ENCODE measurements at places on chromosomes 1 and 21.

DNA sequence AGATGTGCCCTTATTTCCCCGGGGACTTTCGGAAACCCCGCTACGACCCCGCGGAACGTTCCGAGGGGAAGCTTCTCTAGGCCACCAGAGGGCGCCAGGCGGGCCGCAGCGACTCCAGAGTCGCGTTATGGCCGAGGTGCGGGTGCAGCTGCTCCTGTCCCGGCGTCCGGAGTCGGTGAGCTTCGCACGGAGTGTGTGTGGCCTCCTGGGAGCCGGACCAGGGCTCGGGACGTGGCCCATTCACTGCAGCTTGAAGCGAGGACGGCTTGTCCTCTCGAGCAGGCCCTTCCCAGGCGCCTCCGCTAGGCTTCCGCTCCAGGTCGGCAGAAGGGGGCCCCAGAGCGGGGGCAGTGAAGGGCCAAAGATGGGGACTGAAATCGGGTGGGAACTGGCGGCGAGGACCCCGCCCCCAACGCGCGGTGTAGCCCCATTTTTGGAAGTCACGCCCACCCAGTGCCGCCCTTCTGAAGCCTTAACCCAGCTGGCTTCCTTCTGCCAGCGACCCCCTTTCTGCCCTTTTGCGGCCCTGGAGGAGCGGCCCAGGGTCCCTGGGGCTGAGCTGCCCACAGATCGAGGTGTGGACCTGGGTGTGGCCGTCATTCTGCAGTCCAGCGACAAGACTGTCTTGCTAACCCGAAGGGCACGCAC, at the start of gene NUDT17:
Gene NUDT17 (plus strand): TSS at position 117 of the 648 bp plus-strand sequence. CDS start 11 bp downstream, at position 128.
- peak; percentile 85 for DNase-seq

DNA sequence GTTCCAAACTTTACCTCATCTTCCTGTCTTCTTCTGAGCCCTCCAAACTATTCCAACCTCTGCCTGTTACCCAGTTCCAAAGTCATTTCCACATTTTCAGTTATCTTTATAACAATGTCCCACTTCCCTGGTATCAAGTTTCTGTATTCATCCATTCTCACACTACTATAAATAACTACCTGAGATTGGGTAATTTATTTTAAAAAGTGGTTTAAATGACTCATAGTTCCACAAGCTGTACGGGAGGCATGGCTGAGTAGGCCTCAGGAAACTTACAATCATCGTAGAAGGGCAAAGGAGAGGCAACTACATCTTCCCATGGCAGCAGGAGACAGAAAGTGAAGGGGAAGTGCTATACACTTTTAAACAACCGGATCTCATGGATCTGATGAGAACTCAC, 428.5 kb upstream of the RGS18 start:
- no peak for DNase-seq

GRCh38 chr1:92240034-92240433, 22.3 kb downstream of the C1orf146 start:
- no peak for DNase-seq

DNA sequence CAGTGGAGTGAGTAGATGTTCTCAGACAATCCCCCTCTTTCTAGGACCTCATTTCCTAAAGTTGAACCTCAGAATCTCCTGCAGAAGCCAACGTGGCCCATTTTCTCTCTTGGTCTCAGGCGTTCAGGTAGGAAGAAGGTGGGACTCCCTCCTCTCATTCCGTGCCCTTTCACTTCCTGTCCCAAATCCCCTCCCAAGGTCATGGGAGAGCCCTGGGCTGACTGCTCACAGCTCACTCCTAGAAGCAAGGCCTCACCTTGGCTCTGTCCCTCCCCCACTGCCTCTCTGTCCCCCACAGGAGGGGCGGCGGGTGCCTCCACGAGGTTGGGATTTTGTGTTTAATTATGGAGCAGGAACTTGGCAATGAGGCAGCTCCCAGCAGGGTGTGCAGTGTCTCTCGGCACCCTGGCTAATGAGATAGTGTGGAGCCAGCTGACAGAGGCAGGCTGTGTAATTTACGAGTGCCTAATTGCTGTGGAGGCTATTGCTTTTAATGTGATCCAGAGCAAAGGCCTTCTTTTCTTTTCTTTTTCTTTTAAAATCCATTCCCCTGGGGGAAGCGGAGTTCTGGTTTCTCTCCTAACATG, 9.1 kb upstream of the CDK18 start:
- DNase-seq: no peak

DNA sequence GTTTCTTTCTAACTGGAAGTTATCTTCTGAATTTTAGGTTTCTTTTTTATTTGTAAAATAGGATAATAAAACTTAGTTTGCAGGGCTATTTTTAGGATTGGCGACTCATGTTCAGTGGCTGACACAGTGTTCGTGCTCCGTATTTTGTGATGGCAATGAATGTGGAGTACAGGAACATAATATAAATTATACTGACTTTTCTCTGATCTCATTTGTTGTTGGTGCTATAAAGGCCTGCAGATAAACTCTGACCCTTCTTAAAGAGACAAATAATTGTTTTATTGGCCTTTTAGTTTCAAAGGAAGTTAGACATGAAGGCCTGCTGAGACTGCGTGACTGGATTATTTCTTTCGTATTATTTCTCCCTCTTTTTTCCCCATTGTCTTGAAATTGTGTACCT, 339.6 kb downstream of the PDE4B start:
- no peak for DNase-seq

- peak; percentile 76 for DNase-seq
Observed at GRCh38 chr1:223363856-223364684, at the start of gene SUSD4. Gene SUSD4 (minus strand): TSS chr1:223364176. CDS start chr1:223363425, 751 bp downstream.

DNA sequence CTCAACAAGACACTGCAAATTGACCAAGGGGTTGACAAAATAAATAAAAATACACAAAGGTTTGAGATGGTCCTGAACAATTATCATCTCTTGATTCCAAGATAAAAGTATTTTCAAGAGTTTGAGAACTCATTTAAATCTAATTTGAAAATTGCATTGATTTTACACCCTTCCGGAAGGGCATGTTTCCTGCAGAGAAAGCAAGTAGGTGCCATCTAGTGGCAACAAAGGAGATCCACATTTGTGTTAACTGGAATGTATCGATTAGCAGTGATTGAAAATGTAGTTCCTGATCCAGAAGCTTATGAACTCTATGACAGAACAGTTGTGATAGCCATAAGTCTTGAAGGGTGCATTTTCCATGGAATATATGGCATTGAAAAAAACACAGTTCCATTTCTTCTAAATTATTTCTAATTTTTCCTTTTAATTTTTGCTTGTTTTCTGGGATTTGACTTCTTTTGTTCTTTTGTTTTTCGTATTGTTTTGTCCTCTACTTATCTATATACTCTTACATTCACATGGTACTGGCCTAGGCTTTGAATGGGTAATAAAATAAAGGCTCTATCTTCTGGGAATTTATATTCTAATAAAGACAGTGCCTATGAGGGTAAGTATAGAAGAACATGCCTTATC, 143.7 kb downstream of the DNM3 start:
- DNase-seq: no peak

DNA sequence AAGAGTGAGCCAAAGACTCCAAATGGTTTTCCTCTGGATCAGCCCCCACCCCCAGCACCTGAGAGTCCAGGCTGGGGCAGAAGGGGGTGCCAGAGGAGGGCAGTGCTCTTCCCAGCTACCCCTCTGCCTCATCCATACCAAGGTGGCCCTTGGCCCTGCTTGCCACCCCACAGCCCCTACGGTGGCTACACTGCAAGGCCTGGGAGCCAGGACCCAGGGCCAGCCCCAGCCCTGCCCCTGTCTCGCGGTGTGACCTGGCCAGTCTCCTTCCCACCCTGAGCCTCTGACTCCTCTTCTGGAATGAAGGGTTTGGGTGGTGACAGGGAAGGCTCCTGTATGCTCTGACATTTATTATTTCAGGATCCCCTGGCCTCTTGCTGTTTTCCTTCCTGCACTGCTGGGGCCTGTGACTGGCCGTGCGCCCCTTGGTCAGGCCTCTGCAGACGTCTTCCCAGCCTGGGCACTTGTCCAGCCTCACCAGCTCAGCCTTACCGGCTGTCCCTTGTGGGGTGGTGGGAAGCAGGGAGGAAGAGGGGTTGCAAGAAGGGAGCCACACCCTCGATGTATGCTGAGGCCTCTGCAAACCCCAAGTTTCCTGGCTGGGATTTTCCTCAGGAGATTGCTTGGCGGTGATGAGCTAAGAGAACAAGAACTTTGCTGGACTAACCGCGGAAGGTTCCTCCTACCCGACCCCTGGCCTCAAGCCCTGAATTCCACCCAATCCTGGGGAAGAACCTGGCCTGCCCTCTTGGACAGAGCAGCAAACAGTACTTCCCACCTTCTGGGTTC, 13.5 kb downstream of the ASAP3 start:
- no peak for DNase-seq

- peak; percentile 82 for DNase-seq
Observed at GRCh38 chr1:15152318-15153183, 996 bp upstream of the TMEM51 start.

GRCh38 chr1:218507355-218508002, 162.3 kb downstream of the TGFB2 start:
- DNase-seq: no peak

DNA sequence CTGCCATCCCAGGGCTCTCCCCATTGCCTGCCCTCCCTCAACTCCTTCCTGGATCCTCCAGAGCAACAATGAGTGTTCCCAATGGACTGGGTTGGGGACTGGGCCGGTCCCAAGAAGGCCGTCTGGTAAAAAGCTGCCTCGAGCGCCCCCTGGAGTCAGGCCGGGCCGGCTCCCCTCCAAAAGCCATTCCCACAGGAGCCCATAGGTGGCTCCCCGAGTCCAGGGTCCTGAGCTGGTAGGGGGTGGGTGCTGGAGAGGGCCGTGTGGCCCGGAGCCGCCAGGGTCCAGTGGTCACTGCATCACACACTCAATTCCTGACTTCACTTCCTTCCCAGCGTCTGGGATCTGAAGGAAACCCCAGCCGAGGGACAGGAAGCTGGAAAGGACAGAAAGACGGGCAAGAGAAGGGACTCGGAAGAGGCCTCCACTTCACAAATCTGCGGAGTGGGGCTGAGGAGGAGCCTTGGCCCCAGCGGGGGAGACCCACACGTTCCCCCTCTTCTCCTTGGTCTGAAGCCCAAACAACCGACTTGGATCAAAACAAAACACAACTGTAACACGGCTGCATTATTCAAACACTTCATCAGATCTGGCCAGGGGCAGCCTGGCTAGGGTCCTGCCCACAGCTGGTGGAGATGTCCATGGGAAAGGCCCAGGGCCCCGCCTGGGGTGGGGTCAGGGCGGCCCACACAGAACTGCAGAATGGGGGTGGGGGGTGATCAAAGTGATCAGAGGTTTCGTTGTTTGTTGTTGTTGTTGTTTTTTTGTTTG, 10.9 kb upstream of the ALDH4A1 start:
- DNase-seq: no peak

DNA sequence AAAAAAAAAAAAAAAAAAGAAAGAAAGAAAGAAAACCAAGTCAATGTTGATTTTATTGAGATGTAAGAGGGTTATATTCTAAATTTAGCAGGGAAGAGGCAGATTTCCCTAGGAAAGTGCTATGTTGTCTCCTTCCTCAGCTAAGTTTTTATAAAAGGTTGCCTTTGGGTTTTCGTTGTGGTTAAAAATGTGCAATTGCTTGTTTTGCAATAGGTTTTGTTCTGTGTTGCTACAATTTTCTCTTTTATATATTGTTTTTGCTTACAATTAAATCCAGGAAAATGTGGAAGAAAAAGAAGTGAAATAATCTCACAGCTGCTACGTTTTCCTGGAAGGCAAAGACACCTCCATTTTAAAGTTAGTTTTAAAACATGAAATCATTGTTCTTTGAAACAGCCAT, 136.7 kb upstream of the C1orf105 start:
- DNase-seq: no peak

- DNase-seq: peak; percentile 50
Observed at GRCh38 chr1:53580009-53580400, 120.8 kb downstream of the DMRTB1 start.

GRCh38 chr1:94422115-94422820, 4.1 kb downstream of the ABCD3 start:
- no peak for DNase-seq

DNA sequence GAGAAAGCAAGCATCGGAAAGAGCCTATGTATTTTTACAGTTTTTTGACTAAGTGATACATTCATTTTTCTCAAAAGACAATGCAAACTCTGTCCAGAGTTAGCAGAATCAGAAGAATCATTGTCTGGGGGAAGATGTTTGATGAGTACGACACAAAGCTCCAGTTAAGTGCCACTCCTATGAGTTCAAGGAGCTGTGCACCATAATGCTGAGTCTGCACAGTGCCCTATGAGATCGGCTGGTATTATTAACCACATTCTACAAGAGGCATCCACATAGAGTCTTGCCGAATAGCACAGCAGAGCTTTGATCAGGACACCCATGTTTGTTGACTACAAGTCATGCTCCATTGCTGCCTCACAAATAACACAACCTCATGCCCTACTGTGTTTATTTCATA, 54.9 kb upstream of the RAP1GAP start:
- DNase-seq: no peak

DNA sequence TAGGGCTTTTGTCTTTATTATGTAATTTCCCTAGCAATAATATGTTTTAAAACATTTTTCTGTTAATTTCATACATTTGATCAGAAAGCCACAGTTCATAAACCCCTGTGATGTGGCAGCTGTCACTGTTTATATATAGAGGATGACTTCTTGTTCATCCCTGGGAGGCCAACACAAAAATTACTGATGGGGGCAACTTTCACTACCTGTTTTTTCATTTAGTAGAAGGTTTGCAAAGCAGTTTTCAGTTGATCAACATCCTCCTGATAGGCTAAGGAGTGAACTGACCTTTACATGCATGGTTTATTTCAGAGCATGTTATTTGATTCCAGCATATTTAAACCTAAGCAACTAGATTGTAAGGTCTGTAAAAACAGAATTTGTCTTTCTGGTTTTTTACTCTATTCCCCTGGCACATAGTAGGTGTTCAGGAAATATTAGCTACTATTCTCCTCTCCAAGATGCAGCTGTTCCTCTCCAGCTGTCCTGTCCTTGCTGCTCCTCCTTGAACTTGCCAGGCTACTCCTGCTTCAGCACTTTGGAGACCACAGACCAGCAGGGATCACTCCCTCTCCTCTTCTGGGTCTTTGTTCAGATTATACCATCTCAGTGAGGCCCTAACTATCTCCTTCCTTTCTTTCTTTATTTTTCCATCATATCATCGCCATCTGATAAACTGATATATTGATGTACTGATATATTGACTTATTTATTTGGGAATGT, 54.7 kb downstream of the ROR1 start:
- no peak for DNase-seq

DNA sequence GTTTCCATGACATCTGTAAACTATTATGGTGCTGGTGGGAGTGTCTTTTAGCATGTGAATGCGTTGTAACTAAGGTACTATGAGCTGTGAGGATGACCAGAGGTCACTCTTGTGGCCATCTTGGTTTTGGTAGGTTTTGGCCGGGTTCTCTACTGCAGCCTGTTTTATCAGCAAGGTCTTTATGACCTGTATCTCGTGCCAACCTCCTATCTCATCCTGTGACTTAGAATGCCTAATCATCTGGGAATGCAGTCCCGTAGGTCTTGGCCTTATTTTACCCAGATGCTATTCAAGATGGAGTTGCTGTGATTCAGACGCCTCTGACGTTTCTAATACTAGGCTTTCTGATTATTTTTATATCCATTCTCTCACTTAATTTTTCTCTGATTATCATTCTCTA, 9.4 kb downstream of the NCAM2 start:
- DNase-seq: no peak

GRCh38 chr1:26721669-26722355, 26.0 kb downstream of the ARID1A start:
- DNase-seq: no peak

Measured in type B pancreatic cell (in vitro differentiated cells).